CD4-positive, alpha-beta T cell treated with Interleukin-17A for 1 hour (primary cell): ENCODE measurements at places on chromosomes 13 and 19.

DNA sequence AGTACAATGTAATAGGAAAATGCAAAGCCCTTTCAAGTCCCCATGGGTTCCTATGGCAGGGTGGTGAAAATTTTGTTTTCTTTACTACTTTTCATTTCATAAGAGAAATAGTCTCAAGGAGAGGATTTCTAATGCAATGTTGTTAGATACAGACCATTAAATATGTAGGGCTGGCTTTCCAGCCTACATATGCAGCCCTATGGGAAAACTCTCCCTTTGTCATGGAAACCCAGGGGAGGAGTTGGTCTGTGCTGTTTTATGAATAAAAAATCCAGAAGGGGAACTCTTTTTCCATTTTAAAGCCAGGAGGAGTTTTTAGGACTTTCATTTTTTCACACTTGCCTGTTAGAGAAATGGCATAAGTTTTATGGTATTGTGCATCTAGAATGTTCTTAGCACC is 119.6 kb downstream of the DCT start:
- DNase-seq, result no peak

DNA sequence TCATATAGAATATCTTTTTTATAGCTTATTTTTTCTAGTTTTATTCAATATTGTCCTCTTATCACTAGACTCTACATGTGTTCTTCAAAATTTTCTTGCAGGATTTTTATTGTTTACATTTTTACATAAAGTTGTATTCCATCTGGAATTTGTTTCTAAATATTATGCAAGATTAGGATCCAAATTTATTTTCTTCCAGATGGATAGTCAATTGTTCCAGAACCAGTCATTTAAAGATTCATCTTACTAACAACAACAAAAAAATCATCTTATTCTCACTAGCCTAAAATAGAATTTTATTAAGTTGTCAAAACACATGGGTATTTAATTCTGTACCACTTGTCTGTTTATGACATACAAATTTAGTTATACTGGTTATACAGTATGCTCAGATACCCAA is 390.4 kb upstream of the GPC6 start:
- DNase-seq, result no peak

DNA sequence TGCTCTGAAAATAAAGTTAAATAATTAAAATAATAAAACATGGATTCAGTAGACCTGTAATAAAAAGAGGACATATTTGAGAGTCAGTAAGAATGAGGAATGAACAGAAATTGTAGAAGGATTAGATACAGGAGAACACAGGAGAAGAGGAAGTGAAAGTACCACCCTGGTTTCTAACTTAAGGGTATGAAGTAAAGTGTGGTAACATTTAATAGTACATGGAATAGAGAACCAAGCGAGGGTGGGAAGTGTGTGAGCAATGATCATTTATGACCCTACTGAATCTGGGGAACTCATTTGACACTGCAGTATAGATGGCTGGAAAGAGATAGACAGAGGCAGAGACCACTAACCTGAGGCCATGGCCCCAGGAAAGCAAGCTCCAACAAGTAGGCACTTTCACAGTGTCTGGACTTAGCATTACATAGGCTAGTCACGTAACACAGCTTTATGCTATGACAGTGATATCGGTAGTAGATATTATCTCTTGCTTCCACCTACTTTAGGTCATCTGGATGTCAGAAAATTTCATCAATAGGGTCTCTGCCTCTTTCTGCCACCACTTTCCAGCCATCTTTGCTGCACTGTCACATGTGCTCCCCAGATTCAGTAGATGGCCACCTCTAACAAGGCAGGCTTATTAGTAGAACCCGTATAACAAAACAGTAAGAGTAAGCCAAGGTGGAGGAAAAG is 633.9 kb upstream of the MIR17HG start:
- DNase-seq, result no peak

DNA sequence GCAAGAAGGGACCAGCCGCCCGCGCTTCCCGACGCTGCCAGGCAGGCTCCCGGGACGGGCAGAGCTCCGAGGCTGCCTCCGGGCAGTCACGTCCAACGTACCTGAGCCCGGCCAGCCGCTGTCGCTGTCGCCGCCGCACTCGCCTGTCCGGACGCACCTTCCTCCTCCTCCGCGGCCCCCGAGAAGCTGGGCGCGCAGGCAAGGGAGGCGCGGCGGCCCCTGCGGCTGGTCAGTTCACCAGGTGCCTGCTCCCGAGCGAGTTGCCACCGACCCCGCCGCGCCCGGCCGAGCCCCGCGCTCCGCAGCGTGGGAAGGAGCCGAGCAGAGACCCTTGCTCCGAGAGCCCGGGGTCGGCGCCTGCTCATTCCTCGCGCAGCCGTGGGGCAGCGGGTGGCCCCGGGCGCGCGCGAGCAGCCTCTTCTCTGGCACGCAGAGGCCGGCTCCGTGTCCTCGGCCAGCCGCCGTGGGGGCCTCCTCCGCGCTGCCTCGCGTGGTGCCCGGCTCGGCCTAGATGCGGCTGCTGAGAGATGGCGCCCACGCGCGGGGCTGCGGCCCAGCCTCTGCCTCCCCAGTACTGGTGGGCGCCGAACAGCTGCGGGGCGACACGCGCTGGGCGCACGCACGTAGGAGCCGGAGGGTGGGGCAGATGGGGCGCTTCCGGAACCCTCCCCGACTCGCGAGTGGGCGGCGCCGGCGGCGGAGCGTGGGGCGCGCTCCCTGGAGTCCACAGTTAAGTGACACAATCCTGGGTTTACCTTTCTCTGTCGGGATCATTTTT is 419.4 kb downstream of the UQCRFS1 start:
- no peak for DNase-seq

- no peak for DNase-seq
Observed at GRCh38 chr13:36685927-36686326, 12.1 kb downstream of the SERTM1 start.

DNA sequence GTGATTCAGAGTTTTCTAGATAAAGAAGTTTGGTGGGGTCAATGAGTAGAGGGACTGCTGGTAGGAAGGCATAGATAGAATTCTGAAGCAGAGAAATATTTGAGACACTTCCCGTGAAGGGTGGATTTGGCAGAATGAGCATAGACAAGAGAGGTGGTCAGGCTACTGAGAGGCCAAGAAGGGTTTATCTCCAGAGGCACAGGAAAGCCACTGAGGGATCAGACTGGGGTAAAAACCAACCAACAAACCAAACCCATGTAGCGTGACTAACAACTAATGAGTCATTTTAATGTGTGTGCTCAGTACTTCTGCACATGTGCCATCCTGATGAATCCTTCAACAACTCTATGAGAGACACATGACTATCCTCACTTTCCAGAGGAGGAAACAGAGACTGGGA is 60.0 kb upstream of the SERP2 start:
- no peak for DNase-seq

- no peak for DNase-seq
Observed at GRCh38 chr13:65977525-65977924, 1252.6 kb downstream of the PCDH9 start.

DNA sequence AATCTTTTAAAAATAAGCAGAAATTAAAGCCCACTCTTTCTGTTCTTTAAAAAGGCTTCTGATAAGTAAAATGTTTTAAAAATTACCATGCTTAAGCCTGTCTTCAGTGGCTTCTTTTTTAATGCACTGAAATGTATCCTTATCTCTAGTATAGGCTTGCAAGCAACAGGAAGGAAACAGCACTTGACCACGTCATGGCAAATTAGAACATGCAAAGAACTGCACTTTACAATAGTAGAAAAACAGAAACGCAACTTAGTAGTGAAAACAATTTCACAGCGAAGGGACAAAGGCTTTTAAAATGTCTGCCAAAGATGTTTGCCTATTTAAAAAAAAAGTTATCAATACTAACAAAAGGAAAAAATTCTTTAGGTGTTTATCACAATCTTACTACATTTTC is 36.3 kb downstream of the ELF1 start:
- peak; percentile 92 for DNase-seq

DNA sequence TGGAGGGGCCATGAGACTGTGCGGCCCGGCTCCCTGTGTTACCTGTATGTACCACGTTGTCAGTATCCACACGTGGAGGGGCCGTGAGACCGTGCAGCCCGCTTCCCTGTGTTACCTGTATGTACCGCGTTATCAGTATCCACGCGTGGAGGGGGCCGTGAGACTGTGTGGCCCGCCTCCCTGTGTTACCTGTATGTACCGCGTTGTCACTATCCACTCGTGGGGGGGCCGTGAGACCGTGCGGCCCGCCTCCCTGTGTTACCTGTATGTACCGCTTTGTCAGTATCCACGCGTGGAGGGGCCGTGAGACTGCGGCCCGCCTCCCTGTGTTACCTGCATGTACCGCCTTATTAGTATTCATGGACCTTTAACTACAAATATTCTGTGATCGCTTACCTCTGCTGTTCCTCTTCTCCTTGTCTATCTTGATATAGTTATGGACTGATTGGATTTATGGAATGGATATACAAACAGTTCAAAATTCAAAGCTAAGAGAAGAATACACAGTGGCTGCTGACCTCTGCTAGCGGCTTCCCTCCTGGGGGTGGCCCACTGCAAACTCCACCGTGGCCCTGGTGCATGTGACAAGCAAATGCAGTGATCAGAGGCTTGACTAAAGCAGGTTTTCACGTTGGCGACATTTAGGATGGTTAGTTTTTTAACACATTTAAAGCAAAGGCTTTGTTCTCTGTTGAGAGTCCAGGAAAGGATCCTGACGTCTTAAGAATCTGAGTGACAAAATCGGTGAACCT is 38.7 kb downstream of the ATP11A start:
- no peak for DNase-seq

DNA sequence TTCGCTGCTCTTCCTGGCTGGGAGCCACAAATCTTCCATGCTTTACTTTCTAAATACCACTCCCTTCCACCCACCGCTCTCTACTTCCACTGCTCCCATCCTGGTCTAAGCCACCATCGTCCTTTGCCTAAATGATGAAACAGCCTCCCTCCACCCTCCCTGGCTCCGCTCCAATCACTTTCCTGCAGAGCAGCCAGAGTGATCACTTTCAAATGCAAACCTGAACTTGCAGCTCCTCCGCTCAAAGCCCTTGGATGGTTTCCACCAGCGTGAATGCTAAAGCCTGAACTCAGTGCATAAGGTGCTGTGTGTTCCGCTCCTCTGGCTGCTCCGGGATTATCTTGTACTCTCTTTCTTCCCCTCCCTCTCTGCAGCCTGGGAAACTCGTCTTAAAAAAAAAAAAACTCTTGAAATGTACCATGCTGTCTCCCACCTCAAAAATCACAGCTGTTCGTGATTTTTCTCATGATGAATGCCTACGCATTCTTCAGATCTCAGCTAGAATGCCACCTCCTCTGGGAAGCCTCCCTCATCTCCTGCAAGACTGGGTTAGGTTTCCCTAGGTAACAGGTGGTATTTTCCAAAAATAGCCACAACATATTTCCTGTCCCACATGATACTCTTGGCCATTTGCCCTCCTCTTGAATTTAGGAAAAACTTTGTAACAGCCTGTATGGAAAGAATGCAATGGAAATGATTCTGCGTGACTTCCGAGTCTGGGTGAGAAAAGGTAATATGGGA is 3.7 kb upstream of the SIN3B start:
- DNase-seq, result no peak

- peak; percentile 92 for DNase-seq
Observed at GRCh38 chr19:13116282-13117175, at the start of gene TRMT1. TRMT1 (minus strand) TSS chr19:13116740; CDS start chr19:13116399, 341 bp downstream.

- no peak for DNase-seq
Observed at GRCh38 chr13:27391471-27391870, 32.9 kb upstream of the GTF3A start.

DNA sequence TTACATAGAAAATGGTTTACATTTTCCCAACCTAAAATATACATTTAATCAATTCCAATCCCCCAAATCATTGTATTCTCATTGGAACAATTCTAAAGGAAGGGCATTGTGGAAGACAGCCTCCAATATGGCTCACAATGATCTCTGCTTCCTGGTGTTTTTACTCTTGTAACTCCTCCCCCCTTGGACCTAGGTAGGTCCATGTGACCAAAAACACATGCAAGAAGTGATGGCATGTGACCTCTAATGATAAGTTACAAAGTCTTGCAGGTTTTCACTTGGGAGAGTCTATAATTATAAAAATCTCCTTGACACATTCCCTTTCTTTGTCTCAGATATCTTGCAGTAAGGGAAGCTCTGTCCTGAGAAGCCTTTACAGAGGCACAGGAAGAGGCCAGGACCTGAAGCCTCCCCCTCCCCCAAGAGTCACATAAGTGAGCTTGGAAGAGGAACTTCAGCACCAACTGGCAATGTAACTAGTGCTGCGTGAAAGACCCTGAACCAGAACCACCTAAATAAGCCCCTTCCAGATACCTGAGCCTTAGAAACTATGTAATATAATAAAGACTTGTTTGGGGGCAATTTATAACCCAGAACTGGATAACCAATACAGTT is 816.2 kb upstream of the ATXN8OS start:
- DNase-seq, result no peak

DNA sequence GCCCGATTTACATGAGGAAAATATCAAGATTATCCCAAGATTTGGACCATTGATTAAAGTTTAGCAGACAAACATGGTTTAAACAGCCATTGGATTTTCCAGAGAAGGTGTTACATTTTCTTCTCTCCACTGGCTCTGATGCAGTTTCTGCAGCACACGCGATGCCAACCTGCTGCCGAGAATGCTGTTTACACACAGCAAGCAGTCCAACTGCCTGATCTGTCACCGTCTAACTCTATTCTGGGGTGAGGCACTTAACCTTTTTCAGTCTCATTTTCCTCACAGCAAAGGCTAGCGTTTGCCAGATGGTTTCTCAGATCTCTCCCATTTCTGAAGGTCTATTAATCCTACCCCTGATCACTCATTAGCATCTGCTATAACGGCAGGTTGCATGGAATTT is 763.5 kb upstream of the GPC6 start:
- no peak for DNase-seq

- no peak for DNase-seq
Observed at GRCh38 chr19:10190026-10190425, 4.7 kb downstream of the DNMT1 start.

DNA sequence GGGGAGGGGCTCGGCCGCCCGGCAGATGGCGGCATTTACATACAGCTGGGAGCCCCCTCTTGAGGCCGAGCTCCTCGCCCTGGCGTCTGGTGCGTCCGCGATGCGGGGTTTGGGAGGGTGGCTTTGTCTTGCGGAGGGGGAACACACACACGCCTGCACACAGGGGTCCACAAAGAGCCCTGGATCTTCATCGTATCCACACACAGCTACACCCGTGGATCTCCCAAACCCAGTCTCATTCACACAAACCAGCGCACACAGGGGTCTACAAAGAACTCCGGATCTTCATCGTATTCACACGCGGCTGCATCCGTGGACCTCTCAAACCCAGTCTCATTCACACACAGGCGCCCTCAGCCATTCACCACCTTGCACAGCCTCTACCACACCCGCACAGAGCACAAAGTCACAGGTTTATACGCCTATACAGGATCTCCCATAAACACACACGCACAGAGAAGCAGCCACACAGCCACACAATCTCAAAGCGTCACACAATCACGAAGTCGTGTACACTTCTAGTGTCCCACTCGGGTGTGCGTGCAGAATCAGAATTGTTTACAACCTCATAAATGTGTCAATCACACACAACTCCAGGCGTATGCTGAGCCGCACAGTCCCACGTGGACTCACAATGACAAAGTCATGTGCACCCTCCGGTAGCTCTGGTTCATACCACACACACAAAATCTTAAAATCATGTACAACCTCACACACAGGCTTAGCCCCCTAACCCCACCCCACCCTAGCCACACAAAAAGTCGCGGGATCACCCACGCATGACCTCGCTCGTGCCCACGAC is 550 bp upstream of the DLL3 start:
- no peak for DNase-seq
